ENCODE measurements at places on chromosomes 1 and 21.
A peak's percentile ranks its signal among the peaks of the same experiment; 100 is the strongest.

DNA sequence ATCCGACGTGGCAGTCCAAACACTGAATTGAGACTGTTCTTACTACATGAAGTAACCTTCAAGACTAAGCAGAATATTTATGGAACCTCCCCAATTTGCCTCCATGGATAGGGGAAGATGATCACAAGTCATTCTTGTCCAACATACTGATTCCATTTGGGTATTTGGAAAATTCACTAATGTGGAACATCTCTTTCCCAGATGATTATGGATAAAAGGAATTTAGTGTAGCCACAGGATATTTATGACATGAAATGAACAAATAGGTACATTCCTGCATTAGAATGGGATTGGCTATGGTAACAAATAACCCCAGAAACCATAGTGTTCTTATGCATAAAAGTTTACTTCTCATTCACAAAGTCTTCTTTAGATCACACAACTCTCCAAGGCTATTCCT, 40.2 kb upstream of the SGIP1 start:
- DNase-seq: no peak

- no peak for DNase-seq
Observed at GRCh38 chr21:29256126-29256910, 42.4 kb upstream of the BACH1 start.

DNA sequence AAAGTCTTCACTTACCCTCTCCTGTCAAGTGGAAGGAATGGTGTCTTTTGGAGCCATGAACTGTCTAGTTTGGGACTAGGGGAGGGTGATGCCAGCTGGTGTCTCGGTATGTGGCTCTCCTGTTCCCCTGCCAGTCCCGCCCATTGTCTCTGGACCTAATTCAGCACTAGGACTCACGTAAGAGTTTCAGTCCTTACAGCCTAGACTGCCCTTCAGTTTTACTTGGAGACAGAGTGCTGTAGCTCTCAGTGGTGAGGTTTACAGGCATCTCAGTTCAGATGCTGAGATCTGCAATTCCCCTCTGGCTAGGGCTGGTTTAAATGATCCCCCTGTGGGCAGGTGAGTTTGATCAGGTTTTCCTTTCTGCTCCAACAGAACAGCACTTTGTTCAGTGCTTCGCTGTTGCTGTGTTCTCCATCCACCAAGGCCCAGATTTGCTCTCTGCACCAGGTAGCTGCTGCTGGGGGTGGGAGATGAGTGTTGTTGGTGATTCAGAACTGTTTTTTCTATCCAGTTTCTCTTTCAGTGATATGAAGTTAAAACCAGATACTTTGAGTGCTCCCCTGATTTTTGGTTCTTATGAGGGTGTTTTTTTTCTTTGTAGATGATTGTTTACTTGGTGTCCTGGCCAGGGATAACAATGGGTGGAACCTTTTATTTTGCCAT, 198.3 kb upstream of the RNPC3 start:
- no peak for DNase-seq

DNA sequence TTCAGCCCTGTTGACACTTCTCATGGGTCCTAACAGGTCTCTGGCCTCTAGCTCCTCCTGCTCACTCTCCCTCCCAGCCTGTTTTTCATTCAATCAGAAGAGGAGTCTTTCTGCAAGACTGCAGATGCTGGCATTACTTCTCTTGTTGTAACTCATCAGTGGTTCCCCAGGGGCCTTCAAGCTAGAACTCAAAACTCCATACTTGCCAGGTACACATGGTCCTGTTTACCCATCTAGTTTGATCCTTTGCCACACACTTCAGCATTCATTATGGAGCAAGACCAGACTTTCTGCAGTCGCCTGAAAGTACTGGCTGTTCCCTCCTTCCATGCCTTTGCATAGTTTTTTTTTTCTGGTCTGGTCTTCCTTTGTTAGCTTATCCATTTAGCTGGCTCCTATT, 47.9 kb downstream of the SERBP1 start:
- DNase-seq: no peak

DNA sequence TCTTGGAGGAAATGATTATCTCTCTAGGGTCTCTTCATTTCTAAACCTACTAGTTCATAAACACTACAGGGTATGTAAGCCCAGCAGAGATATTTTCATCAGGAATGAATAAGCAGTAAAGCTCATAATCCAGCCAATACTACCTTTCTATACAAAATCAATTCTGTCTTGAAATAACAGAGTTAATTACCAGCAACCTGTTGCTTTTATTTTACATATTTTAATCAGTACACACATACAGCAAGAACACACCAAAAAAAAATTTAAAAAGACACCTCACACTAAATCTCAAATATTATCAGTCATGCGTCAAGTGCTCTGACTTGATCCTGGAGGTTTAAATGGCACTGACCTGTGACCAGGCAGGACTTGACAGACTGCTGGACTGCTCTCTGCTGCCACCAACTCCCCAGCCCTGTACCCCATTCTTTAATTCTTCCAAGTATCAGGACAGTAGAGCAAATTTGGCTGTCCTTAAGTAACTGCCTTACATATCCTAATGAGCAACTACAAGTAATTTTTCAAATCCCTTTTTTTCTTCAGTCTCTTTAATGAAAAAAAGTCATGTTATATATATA, 98.5 kb downstream of the CDC42BPA start:
- DNase-seq: no peak

- no peak for DNase-seq
Observed at GRCh38 chr1:232634096-232634495, 4.2 kb upstream of the SIPA1L2 start.

GRCh38 chr1:40984066-40984465, 4.6 kb downstream of the CTPS1 start:
- no peak for DNase-seq

DNA sequence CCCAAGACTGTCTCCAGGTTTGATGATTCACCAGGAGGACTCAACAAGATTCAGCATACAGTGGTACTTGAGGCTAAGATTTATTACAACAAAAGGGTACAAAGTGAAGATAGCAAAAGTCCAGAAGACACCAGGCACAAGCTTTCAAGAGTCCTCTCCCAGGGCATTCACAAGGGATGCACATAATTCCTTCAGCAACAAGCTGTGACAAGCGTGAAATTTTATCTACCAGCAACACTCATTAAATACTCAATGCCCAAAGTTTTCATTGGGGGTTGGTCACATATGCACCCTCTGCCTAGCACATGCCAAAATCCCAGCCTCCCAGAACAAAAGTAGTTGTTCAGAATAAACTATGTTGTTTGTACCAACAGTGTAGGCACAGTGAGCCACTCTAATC, 62.3 kb downstream of the PRKACB start:
- no peak for DNase-seq

DNA sequence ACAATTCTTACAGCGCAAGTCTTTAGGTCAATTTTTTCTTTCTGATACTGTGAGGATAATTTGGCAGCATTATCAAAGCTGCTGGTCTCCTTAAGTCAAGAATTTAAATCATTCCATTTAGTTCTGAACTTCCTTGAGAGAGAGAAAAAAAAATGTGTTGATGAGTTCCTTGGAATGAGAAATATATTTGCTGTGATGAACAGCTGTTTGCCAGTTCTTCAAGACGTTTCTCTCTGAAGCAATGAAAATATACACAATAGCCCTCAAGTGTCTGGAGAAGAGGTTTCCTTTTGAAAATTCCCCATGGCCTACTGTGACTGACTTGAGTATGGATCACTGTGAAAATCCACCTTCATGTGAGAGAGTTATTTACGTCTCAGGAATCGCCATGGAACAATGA, 31.0 kb upstream of the TADA1 start:
- no peak for DNase-seq

- DNase-seq: peak; percentile 95
Observed at GRCh38 chr21:45643021-45643980, at the start of gene PCBP3. Gene PCBP3 (plus strand): TSS chr21:45643725. CDS start chr21:45850086, 206,361 bp downstream.

- peak; percentile 45 for DNase-seq
Observed at GRCh38 chr1:27144920-27145661, 9.8 kb downstream of the SLC9A1 start.

- no peak for DNase-seq
Observed at GRCh38 chr1:198577444-198577843, 37.0 kb upstream of the ATP6V1G3 start.

- DNase-seq: no peak
Observed at GRCh38 chr1:19462781-19463503, 22.4 kb downstream of the CAPZB start.

GRCh38 chr21:46594276-46594675, 10.6 kb downstream of the S100B start:
- DNase-seq: no peak

Data from left hindlimb (tissue), 1 donor.